ENCODE measurements at places on chromosomes 4 and X.

DNA sequence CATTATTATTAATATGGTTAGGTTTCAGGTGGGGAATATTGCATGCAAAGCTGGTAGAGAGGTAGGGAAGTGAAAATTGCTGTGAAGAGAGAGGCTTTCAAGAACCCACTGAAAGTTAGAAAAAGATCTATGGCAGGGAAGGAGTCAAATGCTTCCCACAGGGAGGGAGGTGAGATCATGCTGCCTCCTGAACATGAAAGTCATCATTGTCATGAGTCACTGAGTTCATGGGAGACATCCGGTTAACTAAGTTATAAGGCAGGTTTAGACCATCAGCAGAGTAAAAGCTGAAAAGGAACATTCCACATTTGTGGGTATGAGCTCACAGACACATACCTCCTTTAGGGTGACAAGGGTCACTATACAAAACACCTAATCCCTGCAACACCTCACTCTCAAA lies 16.2 kb downstream of the GATB start:
- no peak for DNase-seq

DNA sequence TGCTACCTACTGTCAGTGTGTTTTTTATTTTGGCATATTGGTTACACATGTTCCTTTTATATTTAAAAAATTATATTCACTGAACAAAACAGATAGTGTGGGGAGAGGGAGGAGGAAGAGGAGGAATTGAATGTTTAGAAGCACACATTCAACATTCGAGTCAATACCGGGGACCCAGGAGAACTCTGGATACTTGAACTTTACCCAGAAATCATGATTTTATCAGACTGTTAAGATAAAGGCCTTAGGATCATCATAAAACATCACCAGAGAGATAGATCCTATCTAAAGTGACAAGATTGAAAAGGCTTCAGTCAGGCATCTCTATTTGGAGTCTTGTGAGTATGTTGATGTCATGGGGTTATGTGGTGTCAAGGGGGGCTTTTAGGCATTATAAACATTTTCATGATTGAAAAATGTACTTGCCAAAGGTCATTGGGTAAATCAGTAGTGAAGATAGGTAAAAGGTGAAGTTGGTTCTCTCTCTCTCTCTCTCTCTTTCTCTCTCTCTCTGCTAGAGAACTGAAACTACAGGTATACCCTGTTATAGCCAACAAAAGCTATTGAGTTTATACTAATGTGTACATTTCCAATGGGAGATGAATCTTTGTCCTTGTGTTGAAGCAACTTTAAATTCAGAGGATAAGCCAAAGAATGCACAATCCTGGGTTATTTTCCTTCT lies 16.9 kb upstream of the RGN start:
- DNase-seq = no peak

DNA sequence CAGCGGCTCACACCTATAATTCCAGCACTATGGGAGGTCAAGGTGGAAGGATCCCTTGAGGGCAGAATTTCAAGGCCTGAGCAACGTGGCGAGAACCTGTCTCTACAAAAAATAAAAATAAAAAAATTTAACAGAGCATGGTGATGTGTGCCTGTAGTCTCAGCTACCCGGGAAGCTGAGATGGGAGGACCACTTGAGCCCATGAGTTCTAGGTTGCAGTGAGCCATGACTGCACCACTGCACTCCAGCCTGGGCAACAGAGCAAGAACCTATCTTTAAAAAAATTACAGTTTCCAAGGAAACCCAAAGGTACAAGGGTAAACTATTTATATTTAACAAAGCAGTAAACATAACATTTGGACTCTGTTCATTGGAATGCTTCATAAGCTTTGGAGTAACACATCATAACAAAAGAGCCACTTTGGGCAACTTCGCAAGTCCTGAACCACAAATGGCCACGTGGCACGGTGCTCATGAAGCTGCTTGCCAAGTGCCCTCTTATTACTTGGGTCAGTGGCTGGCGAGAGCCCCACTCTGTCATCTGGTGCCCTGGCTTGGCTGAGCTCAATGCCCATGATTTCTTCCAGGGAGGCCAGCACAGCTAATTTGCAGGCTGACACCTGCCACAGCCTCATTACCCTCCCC lies 165.6 kb downstream of the SH3KBP1 start:
- DNase-seq = no peak

GRCh38 chrX:34557733-34558132 lies 99.4 kb downstream of the TMEM47 start:
- DNase-seq = no peak

DNA sequence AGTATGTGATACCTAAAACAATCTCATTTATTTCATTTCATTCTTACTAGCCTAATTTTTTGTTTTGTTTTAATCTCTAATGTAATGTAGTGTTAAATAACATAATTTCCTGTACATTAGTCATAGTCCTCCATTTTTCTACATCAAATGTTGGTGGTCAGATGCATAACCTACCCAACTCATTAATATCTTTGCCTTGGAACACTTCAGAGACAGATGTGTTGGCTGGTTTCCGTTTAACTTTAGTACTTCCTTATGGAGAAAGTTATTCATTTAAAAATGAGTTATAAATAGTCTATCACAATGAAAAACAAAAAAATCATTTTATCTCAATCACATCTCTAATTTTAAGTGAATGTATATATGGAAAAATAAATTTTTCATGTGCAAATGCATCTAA lies 190.2 kb downstream of the ANTXR2 start:
- DNase-seq = peak; percentile 85

DNA sequence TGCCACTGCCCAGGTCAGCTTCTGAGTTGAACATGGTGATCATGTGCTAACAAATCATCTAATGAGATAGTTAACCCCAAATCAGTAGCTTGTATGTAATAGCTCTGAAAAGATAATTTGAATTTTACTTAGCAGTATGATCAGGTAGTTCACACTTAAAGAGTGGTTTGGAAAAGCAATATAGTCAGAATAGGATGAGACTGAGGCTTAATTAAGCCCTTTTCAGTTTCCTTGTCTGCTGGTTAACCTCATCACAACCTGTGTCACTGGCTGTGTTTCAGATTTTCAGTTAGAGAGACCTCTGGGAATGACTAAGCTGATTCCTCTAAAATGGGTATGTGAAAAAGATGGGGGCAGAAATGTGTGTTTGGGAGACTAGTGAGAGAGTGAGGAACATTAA lies 38.1 kb downstream of the GPR174 start:
- no peak for DNase-seq

DNA sequence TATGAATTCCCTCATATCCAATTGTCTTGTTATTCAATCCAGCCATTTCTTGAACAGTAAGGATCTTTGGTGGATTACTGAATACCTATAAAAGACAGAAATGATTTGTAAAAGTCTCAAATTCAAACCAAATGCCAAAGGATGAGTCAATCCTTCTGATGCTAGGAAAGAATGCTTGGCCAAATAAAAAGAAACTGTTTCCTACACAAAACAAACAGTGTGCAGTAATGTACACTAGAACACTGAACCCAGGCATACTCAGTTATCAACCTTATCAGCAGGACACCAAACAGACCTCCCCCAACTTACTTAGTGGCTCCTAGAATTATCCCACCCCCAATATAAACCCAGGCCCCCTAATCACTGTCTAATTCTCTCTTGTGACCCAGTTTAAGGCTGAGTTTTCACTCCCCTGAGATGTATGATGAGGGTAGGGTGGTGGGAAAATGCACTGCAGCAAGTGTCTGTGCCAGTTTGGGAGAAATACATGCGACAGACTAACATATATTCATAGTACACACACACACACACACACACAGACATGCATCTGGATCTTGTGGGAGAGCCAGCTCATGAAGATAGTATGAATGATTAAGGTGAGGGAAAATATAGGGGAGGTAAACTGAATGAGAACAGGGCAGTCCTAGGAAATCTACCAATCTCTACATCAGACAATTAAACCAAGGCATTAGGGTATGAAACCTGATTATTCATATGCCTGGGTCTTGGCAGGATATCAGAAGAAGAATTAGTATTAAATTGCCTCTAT lies 35.0 kb downstream of the CLDN2 start:
- DNase-seq = peak; percentile 7

- DNase-seq = no peak
Measured at GRCh38 chr4:89416960-89417359, 109.4 kb upstream of the GPRIN3 start.

DNA sequence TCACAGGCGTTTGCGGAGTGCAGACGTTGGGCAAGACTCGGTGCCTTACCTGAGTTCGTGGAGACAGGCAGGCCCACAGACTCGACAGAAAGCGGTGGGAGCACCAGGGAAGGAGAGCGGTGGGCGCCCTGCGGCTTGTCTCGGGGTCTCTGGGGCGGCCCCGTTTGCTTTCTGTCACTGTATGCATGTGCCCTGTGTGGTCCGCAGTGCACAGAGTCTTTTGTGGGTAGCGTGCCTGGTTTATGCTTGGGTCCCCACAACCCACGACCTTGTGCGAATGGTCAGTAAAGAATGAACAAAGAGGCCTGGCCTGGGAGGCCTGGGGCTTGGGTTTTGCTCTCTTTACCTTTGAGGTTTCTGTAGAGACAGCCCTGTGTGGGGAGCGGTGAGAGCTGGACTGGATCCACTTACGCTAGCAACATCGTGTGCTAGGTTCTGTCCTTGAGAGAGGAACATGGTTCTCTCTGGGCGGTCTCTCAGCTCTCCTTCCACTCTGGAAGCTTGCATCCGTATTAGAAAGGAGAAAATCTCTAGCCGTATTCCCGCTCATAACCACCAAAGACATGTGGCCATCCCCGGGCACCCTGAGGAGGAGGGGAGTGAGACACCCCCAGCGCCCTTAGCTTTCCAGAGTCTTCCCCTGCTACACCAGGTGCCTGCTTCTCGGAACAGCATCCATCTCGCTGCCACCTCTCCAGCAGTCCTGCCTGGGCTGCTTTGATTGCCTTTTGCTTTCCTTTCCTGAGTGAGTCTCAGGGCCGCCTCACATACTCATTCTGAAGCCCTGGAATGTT lies 1.2 kb downstream of the TADA2B start:
- peak; percentile 43 for DNase-seq

DNA sequence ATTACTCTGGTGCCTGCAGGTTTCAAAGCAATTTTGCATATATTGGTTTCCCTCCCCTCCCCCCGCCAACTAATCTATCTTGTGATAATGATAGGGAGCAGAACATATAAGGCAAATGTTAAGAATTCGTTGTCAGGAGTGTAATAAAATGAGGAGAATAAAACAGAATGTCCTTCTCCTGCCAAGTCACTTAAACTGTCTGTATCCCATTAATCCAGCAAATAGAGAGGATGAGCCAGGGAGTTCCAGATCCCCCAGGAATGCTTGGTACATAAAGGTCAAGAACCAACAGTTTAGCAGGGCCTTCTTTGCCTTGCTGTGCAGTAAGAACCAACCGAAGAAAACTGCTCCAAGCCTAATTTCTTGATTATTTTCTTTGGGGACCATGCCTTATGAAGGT lies 141.4 kb downstream of the AMELX start:
- DNase-seq = no peak

DNA sequence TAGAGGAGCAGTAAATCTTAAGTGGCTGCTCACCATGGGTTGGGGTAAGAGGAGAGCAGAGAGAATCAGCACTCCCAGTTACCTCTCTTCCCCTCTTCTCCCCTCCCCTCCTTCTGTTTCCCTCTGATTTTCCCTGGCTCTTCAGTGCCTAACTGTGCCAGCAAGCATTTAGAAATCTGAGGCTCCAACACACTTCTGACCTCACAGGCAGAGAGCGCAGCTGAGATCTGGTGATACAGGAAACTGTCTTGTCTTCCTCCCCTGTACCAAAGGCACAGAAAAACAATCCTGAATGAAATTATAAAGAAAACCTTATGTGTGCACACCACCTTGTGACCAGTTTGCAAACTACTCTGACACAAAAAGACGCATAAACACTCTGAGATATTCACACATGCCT lies 82.4 kb upstream of the SMIM10 start:
- peak; percentile 39 for DNase-seq

GRCh38 chr4:186798951-186799659 lies 75.4 kb upstream of the FAT1 start:
- DNase-seq = no peak

GRCh38 chrX:40055495-40055894 lies 42.3 kb downstream of the BCOR start:
- DNase-seq = no peak

DNA sequence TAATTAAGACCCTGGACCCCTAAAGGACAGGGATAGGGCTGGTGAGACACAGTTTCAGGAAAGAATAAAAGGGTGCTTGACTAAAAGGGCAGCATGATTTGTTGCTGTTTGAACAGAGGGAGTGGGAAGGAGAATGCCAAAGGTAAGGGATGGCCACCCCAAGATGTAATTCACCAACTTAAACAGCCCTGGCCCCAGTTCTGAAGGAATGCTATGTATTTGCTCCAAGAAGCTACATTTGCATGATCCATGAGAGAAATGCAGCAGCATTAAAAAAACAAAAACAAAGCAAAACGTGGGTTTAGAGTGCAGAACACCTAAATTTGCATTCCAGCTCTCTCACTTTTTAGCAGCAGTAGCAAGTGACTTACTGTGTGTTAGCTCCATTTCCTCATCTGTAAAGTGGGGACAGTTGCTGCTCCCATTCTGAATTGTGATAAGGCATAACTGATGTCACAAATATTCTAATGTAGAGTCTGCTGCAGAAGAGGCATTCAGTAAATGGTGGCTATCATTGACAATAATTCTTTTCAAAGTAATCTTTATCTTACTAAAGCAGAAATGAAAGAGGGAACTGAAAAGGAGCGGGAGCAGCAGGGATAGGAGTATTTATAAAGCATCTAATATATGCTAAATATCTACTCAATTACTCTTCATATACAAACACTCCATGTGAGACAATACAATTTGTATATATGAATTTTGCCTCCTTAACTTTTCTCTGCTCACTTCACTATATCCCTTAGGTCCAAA lies 115.8 kb downstream of the PPARGC1A start:
- DNase-seq = no peak

DNA sequence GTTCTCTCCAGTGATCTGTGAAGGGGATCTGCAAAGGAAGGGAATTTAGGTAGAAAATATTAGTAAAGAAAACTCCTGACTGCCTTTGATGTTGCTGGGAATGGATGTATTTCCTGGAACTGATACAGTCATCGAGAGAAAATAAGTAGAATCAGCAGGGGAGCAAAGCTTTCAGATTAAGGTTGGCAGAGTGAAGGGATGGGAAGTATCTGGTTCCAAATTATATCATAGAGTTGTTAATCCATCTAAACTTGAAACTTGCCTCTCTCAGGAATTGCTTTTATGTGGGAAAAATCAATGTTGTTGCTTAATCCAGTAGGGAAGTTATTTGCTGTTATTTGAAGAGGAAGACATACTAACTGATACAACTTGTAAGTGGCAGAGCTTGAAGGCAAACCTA lies 19.3 kb downstream of the EPHA5 start:
- no peak for DNase-seq

- no peak for DNase-seq
Measured at GRCh38 chr4:11165052-11165451, 263.6 kb downstream of the HS3ST1 start.

DNA sequence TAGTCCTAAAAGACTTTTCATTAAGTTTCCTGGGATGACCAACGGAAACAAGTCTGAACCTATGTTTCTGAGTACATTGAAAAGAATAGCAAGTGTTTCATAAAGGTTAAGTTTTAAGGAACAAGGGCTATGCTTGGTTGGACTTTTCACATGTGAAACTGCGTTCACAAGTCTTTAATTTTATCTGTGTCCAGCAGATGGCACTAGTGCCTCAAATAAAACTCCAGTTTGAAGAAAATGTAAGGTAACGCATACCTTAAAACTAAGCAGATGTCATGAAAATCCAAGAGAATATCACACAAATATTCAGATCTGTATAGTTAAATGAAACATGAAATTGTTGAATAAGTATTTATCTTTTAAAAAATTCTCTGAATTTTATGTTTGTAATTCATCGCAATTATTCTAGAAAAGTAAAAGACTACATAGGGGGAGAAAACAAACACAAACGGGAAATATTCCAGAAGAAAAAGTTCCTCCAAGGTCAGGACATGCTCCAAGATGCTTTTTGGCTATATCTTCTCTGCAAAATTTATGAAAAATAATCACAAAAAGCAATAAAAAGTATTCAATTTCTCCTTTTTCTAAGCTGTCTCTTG lies 89.6 kb upstream of the MAD2L1 start:
- peak; percentile 64 for DNase-seq
